ENCODE measurements at places on chromosomes 6 and 20.

GRCh38 chr20:37526238-37526838 lies 1.3 kb downstream of the BLCAP start:
- no peak for DNase-seq

- DNase-seq = no peak
Measured at GRCh38 chr20:62452475-62453095, 23.2 kb downstream of the GATA5 start.

GRCh38 chr20:971346-971745 lies 30.8 kb downstream of the RSPO4 start:
- DNase-seq = no peak

DNA sequence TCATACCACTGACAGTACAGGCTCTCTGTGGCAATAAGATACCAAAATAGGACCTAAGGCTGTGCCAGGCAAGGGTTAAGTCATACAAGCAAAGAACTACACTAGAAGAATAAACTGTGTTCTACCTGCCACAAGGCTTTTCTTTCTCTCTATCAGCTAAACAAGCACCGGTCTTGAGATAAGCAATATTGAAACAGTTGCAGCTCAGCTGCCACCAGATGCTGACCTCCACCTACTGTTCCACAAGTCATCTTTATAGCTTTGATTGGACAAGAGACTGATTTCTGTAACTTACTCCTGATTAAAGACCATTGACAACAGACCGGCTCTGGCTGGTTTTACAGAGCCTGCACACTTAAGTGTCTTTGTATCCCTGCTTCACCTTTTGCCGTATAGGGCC lies 24.1 kb downstream of the SCP2D1 start:
- no peak for DNase-seq

DNA sequence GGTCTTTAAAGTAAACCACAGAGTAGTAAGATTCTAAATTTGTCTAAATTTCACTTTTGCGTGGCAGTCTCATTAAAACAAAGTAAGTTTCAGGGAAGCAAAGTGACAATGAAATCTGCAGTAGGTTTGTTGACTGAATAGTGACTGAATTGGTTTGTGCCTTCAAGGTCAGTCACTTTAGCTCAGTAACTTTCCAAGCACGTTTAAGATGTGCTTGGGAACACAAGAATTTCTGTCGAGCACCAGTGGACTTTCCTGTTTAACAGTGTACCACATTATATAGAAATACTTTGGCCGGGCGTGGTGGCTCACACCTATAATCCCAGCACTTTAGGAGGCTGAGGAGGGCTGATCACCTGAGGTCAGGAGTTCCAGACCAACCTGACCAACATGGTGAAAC lies 1.7 kb upstream of the CD24 start:
- no peak for DNase-seq

- DNase-seq = no peak
Measured at GRCh38 chr6:137434640-137435039, 59.6 kb downstream of the OLIG3 start.

GRCh38 chr6:412146-412886 lies 20.8 kb downstream of the IRF4 start:
- no peak for DNase-seq

GRCh38 chr6:121645100-121645745 lies 209.8 kb downstream of the GJA1 start:
- no peak for DNase-seq

DNA sequence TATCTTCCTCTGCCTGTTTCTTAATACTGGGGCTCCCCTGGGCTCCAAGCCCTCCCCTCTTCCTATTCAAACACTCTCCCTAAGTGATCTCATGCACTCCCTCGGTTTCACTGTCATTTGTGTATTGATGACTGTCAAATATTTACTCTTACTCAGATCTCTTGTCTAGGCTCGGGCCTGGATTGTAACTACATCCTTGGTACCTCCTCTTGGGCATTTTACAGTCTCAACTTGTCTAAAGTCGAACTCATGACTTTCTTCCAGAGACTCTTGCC lies 189.4 kb upstream of the PRDM1 start:
- no peak for DNase-seq

GRCh38 chr6:105015482-105015881 lies 58.6 kb downstream of the LIN28B start:
- no peak for DNase-seq

DNA sequence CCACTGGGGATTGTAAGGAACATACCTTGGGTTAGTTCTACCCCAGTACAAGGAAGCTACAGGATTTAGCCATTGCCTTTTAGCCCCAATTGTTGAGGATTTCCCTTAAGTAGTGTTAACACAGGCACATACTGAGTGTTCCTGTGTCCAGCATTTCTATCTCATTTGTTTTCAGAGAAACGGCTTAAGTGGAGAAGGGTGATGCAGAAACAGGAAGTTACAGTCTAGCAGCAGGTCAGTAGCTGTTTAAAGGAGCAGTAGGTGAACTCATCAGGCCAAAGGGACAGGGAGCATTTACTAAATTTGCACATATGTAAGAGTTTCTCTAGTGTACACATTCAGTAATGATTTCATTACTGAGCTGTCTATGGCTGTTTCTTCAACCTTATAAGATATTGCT lies 644.2 kb upstream of the GJE1 start:
- DNase-seq = no peak

- no peak for DNase-seq
Measured at GRCh38 chr20:23544133-23544532, 24.2 kb downstream of the CST9L start.

- no peak for DNase-seq
Measured at GRCh38 chr6:129331450-129332138, 378.4 kb downstream of the ARHGAP18 start.

- no peak for DNase-seq
Measured at GRCh38 chr6:25821341-25821740, 10.5 kb downstream of the SLC17A1 start.

GRCh38 chr6:87543696-87544473 lies 45.9 kb downstream of the RARS2 start:
- no peak for DNase-seq

- DNase-seq = no peak
Measured at GRCh38 chr20:49742948-49743347, 29.3 kb upstream of the B4GALT5 start.

DNA sequence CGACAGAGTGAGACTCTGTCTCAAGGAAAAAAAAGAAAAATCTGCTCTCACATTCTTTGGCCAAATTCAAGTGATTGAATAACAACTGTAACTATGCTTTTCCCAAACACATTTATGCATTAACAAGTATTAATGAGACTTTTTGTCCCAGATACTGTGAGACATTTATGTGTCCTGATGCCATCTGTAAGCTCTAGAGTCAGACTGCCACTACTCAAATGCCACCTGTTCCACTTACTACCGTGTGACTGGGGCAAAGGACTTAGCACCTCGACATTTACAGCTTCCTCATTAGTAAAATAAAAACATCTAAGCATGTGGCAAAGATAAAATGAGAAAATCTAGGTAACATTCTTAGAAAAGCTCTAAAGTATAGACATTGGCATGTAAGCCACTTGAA lies 178.1 kb upstream of the MARCKS start:
- no peak for DNase-seq

DNA sequence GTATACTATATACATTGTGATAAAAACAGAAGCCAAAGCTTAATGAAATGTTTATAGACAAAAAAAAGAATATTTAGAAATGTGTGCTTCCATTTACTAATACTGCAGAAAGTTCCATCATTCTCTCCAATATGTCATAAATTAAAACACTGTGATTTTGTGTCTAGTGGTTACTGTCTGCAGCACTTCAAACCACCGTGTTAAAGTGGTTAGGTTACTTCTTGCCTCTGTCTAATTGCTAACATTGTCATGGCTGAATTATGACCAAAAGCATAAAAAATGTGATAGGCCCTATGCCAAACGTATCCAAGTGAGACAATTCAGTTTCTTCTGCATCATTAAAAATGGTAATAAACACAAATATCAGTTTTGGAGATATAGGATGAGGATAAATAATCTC lies 52.7 kb upstream of the CST5 start:
- DNase-seq = no peak

DNA sequence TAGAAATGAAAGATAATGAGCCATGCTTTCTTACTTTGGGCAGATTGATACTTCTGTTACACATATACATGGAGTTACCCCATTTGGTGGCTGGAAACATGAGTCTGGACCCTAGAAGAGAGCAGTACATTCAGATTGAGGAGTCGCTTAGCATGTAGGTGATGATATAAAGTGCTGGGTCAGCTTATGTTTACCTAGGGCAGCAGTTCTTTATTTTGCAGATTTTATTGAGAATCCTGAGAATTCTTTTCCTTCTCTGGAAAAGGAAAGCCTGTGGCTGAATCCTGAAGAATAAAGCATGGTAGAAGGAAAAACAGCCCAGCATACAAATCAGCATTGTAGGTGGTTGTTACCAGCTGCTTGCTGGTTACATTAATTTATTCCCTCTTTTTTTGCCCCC lies 91.2 kb downstream of the SMAP1 start:
- no peak for DNase-seq

- DNase-seq = no peak
Measured at GRCh38 chr20:45300961-45301360, 5.7 kb upstream of the RBPJL start.

- no peak for DNase-seq
Measured at GRCh38 chr20:1134836-1135235, 16.4 kb downstream of the PSMF1 start.
